ENCODE measurements at places on chromosomes 2 and 18.
A peak's percentile ranks its signal among the peaks of the same experiment; 100 is the strongest.

- DNase-seq = no peak
Observed at GRCh38 chr18:37537868-37538525, 27.6 kb downstream of the CELF4 start.

DNA sequence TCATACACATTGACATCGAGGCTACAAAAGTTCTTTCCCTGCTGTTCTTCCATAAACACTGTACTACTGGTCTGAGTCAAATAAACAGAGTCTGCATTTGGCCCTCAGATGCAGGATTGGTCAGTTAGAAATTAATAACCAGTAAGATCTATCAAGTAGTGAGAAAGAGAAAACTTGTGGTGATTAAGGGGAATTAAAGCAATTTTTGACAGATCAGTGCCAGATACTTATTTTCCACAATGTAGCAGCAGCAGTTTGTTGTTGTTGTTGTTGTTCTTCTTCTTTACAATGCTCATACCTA lies 85.0 kb downstream of the IKZF2 start:
- no peak for DNase-seq

DNA sequence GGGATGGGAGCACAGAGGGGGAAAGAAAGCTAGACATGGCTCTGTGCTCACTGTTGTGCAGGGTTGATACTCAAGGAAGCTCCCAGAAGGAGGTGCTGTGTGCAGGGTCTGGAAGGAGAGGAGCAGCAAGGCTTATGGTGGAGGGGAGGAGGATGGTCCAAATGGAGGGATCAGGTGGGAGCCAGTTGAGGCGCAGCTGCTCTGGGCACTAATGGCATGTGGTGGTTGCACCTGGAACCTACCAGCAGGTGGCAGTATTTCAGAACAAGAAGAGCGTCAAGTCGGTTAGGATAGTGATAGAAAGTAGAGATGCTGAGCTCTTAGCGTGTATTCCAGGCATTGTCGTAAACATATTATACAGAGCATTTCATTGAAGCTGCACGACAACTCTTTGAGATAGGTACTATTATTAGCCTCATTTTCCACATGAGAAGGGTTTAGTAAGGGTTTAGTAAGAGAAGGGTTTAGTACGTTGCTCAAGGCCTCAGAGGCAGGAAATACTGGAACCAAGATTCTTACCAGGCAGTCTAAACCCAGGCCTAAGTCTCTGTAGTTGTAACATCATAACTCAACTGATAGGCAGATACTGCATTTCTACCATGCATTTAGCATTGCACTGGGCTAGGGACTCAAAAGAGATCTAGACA lies 223.7 kb downstream of the CYP26B1 start:
- peak; percentile 69 for DNase-seq

GRCh38 chr18:25053466-25053865 lies 298.5 kb downstream of the ZNF521 start:
- no peak for DNase-seq

GRCh38 chr18:64929036-64929435 lies 780.1 kb upstream of the LINC00305 start:
- DNase-seq = no peak

DNA sequence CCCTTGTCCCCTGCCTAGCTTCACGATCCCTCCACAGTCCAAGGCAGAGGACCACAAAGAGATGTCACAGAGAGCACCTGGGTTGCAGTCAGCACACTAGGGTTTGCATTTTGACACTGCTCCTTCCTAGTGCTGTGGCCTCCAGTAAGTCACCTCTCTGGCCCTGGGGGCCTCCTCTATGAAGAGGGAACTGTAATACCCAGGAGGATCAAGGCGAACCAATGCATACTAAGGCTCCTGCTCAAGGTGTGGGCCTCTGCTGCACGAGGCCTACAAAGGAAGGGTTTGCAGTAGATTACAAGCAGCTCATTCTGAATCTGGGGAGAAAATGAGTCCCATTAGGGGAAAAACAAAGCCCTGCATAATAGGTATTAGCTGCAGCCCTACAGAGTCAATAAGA lies 72.3 kb upstream of the FZD7 start:
- DNase-seq = no peak
